Smooth muscle cell of the umbilical artery (primary cell): ENCODE measurements at places on chromosomes 12 and 14. TPM values are rescaled to one million over a fixed set of nuclear protein-coding genes. Genes with fewer than 3 reads are reported as not detected.

The RPS6KL1 gene
- total RNA-seq = 0.59 and 1.3 TPM in 2 replicates

The SYCP3 gene
- 0.30 and 0.32 TPM in 2 replicates for total RNA-seq

The ERBB3 gene
- total RNA-seq = under 0.01 and 0.23 TPM in 2 replicates

The RHOJ gene
- total RNA-seq = 3.5 and 4.2 TPM in 2 replicates

The SAMD15 gene
- 0.88 and 1.8 TPM in 2 replicates for total RNA-seq

The TOMM20L gene
- not detected in 2 replicates for total RNA-seq

The CIROP gene
- total RNA-seq = not detected in 2 replicates

The ZDHHC22 gene
- total RNA-seq = not detected in 2 replicates

The SLC24A4 gene
- not detected in 2 replicates for total RNA-seq

The KRT74 gene
- not detected in 2 replicates for total RNA-seq

The HAL gene
- 0.09 and 0.30 TPM in 2 replicates for total RNA-seq

The KRT75 gene
- not detected in 2 replicates for total RNA-seq

The CLEC4C gene
- total RNA-seq = not detected in 2 replicates

The TBX3 gene
- 42.5 and 71.8 TPM in 2 replicates for total RNA-seq

The KRT80 gene
- total RNA-seq = 0.30 and 0.83 TPM in 2 replicates

The PLCZ1 gene
- 0.18 TPM in 1 of 2 replicates, not detected in the other for total RNA-seq

The GPR137C gene
- 0.59 and 0.60 TPM in 2 replicates for total RNA-seq

The PCED1B gene
- 1.5 and 4.5 TPM in 2 replicates for total RNA-seq

The KCNC2 gene
- not detected in 2 replicates for total RNA-seq

The FSCB gene
- total RNA-seq = under 0.01 and 0.14 TPM in 2 replicates

The TMEM233 gene
- total RNA-seq = 0.09 TPM in 1 of 2 replicates, not detected in the other
